ENCODE measurements at places on chromosomes 3 and 15. TPM values are rescaled to one million over a fixed set of nuclear protein-coding genes. Genes with fewer than 3 reads are reported as not detected.

The PIERCE2 gene
- total RNA-seq: 1.6 TPM

The SYNPR gene
- not detected for total RNA-seq

The SLCO3A1 gene
- 4.1 TPM for total RNA-seq

The TM6SF1 gene
- total RNA-seq: 1.4 TPM

The SERINC4 gene
- total RNA-seq: not detected

The FXR1 gene
- total RNA-seq: 72.0 TPM

The HRH1 gene
- total RNA-seq: 35.2 TPM

The FYCO1 gene
- 22.8 TPM for total RNA-seq

The TF gene
- 0.16 TPM for total RNA-seq

The ST8SIA2 gene
- total RNA-seq: 0.49 TPM

The MNS1 gene
- 1.5 TPM for total RNA-seq

The TRH gene
- total RNA-seq: not detected

The CHRFAM7A gene
- total RNA-seq: 3.0 TPM

The ARNT2 gene
- total RNA-seq: 17.0 TPM

The FRMD4B gene
- total RNA-seq: 28.4 TPM

Measured in mesangial cell (primary cell).